ENCODE measurements at places on chromosomes 2 and 18.

GRCh38 chr2:237124820-237125219, 39.1 kb downstream of the COPS8 start:
- no peak for DNase-seq

DNA sequence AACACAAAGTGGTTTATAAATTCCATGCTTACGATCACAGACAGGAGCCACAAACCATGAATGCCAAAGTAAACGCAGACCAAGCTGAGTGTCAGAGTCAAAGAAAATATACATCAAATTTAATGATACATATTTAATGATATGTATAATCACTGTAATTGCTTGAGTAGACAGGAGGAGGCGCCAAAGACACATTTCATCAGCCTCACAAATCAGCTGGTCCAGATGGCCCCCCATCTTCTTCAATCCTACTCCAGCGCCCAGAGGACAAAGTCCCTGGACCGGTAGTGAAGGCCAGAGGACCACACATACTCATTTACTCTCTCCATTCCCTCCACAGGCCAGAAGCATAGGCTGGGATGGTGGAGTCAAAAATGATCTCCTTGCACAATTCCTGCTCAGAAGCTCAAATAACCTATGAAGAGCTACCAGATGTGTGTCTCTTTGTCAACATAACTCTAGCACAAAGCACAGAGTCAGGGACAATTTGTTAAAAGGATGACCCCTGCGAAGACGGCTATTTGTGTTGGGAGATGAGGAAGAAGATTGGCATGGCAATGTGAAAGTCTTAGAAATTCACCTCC, 149.3 kb upstream of the PGAP1 start:
- DNase-seq, result no peak

DNA sequence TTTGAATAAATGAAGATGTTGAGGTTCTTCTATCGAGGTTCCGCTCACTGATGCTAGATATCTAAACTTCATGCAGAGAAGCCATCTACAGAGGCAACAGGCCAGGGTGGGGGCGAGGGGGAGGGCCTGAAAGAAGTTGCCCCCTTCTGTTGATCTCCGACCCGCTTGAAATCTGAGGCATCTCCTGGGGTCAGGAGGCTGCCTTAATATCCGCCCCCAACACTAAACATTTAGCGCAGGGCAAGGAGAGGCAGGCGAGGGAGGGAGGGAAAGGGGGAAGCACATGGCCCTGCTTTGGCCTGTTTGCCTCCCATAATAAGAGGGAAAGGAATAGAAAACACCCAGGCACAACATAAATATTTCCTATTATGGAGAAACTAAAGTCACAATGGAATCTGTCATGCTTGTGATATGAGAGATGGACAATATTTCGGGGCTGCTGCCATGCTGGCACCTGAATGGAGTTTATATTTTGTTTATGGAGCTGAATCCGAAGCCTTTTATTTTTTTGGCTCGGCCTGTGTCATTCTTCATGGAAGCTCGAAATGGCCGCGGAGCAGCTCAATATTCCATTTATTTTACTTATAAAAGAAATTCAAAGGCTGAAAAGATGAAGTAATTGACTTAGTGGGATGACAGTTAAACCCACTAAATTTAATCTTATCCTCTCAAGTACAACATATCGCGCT, 221.1 kb downstream of the INSIG2 start:
- DNase-seq, result no peak

- DNase-seq, result no peak
These were observed 104.7 kb upstream of the MYO3B start for GRCh38 chr2:170073288-170073687.

DNA sequence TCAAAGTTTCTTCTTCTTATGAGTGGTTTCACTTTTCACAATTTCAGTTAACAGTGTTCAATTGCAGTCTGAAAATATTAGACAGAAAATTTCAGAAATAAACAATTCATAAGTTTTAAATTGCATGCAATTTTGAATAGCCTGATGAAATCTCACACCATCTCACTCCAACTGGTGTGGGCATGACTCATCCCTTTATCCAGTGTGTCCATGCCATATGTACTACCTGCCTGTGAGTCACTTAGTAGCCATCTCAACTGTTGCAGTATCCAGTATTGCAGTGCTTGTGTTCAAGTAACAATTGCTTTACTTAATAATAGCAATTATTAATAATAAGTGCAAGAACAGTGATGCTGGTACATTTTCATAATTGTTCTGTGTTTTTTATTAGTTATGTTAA, 1202.5 kb downstream of the DSC3 start:
- no peak for DNase-seq

GRCh38 chr2:152047824-152048471, 50.9 kb downstream of the CACNB4 start:
- no peak for DNase-seq

- DNase-seq, result no peak
These were observed 201.1 kb upstream of the TWIST2 start for GRCh38 chr2:238646803-238647202.

GRCh38 chr2:98921062-98921461, 15.0 kb downstream of the CRACDL start:
- no peak for DNase-seq

DNA sequence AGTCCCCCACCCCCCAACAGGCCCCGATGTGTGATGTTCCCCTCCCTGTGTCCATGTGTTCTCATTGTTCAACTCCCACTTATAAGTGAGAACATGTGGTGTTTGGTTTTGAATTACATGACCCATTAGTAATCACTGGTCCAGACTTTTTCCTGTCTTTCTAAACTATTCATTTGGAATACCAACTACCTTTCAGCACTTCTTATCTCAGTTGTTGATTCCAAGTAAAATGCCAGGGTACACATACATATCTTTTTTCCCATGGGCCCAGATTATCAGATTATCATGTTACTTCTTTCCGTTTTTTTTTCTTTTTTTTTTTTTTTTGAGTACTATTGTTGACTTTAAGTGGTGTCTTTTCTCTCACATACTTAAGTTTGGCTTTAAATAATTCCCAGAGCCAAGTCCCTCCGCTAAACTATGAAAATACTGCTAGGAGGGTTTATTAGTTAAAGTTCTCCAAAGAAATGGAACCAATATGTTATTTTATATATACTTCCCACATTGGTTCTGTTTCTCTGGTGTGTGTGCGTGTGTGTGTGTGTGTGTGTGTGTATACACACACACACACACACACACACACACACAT, 389.3 kb downstream of the IRS1 start:
- DNase-seq, result no peak

DNA sequence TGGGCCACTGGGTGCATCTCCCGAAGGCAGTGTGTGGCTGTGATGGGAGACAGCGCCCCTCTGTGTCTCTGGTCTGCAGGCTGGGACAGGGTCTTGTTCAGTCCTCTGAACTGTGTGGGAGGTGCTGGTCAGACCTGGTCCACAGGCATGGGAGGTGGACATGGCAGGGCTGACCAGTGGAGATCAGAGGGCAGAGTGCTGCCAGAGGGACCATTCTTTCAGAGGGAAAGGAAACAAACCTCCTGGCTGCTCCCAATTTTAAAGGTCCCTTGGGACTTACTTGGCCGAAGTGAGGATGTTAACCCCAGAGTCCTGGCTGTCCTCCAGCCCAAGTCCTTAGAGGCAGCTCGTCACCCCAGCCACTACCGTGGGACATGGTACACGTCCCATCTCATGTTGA, 4.0 kb downstream of the CAPN13 start:
- DNase-seq, result no peak

GRCh38 chr2:239745386-239746227, 279.5 kb downstream of the NDUFA10 start:
- no peak for DNase-seq

- DNase-seq, result no peak
These were observed 16.7 kb upstream of the PID1 start for GRCh38 chr2:229287823-229288222.

DNA sequence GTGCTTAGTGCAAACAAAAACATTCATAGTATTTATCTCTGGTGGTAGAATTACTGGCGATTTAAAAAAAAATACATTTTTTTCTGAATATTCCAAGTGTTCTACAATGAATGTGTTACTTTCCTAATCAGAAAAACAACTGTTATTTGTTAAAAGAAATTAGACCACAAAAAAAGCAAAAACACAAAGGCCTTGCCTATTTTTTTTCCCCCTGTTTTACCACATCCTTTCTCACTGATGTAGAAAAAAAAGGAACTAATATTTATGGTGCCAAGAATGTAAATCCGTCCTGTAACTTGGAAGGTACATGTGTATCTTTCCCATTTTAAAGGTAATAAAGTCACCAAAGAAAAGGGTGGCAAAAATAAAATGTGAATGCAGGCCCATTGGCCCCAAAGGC, 28.4 kb upstream of the MGAT4A start:
- DNase-seq, result no peak

DNA sequence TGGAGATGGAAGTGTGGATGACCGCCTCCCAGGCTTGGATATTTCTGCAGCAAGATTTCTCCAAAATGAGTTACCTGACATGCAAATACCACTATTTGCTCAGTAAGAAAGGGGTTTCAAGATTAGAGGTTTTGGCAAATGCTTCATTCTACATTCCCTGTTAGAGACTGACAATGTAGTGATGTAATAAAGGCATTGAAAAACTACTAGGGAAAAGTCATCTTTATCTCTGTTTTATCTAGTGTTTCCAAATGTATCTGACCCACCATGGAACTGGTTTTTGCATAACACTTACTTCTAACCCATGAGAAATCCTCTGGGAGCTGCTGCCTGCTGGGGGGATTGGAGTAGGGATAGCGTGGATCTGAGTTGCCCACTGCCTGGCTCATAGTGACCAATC, 33.0 kb upstream of the NTSR2 start:
- DNase-seq, result no peak

DNA sequence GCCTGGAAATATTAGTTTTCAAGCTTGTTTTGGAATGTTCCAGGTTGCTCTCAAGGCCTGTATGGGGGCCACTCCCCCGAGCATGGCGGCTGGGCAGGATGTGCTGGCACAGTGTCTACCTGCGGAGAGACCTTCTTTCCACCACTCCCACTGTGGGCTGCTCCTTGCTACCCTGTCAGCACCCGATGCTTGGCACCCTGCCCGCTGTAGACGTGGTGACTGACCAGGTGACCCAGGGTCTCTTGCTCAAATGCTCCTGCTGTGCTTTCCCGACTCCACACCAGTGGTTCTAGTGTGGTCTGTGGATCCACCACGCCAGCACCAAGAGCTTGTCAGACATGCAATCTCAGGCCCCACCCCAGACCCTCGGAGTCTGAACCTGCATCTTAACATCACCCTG, 213.3 kb downstream of the SH3BP4 start:
- no peak for DNase-seq

GRCh38 chr2:112793449-112793978, 9.2 kb upstream of the IL1A start:
- no peak for DNase-seq

DNA sequence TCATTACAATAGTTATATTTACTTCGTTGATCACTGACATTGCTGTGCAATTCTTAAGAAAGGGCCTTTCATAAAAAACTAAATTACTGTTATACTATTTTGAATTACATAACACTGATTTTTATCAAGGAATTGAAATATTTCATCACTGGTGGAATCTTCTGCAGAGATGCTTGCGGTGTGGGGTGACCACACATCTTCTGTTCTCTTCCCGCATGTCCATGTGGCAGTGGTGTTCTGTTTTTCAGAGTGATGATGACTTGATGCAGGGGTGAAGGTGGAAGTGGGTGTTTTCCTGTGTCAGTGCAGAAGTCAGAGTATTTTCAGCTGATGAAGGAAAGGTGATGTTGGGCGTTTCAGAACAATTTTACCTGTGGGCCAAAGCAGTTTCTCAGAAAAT, 7.0 kb downstream of the CNDP2 start:
- no peak for DNase-seq

Data from stimulated activated CD4-positive, alpha-beta T cell treated with anti-CD3 and anti-CD28 coated beads, Interleukin-15, amount 100 ng/mL, for 48 hours (primary cell).